ENCODE measurements at places on chromosomes 2 and 18.

DNA sequence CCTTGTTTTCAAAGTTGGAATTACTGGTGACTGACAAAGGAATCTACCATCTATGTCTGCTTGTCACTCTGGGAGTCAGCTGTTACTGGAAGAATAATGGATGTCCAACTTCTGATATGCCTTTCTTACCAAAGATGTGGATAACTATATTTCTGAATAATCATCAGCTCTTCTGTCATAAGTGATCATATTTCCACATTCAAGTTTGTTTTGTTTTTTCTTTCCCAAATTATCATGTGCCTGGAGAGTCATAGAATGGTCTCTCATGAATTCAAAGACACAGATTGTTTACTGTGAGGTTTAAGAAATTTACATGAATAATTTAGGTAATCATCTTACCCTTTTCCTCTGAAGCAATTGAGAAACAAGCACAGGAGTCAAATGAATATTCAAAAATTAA lies 986.7 kb upstream of the CDH2 start:
- DNase-seq, result no peak

DNA sequence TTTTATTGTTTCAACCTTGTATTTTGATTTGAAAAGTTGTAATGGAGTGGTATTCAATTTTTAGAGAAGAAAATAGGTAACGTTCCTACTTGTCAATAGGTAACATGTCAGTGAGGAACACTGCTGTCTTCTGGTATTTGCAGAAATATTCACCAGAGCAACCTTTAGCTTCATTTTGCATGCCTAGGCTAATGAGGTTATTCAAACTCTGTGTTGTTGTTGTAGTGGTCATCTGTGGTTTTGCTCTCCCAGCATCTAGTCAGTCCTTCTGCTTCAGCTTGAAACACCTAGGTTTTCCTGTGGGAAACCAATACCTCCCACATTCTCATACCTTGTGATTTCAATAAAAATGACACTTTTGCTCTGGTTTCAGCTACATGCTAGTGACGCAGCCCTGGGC lies 98.4 kb downstream of the LYPD6 start:
- DNase-seq, result no peak

DNA sequence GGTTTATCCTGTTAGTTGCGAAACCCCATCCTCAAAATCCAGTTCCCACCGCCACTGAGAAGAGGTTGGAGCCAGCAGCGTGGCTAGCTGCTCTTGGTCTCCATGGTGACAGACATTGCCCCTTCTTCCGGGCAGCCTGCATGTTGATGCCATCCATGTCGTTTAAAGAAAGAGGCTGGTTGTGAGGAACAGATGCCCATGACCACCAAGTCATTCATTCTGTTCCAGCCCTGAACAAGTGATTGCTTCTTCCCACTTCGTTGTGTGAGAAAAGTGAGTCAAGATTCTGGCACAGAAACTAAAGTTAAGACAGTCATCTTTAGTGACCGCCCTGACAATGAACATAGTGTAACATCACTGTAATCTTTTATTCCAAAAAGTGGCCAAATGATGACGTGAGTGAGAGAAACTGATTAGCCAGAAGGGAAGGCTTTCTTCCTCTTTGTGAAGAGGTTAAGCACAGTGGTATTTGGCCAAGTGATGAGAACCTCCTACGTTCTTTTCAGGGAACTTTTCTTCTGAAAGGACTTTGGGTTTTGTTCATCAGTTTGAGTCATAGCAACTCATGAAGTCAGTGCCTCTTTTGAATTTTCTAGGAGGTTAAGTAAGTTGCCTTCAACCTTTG lies 272.5 kb downstream of the GALR1 start:
- no peak for DNase-seq

GRCh38 chr2:10253596-10254372 lies 48.9 kb upstream of the HPCAL1 start:
- no peak for DNase-seq

GRCh38 chr2:105237045-105237765 lies 4.3 kb upstream of the GPR45 start:
- no peak for DNase-seq

GRCh38 chr2:236352761-236353593 lies 88.8 kb upstream of the ASB18 start:
- no peak for DNase-seq

DNA sequence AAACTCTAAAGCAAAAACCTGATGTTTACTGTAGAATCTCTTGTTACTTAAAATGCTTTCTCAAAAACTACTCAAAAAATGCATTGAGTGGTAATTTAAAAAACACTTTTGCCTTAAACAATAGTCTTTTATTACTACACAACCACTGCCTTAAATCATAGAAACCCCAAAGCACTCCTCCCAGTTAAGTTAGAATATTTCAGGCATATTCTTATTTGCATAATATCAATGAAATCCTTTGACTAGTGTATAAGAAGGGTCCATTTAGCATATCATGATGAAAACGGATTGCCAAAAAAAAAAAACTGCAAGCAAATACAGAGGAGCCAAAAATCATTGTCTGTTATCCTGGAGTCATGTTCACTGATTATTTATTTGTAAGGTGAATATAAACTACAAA lies 119.2 kb downstream of the PTPRM start:
- no peak for DNase-seq

- DNase-seq, result no peak
These were observed 392.7 kb upstream of the SLC8A1 start for GRCh38 chr2:40844353-40845277.

DNA sequence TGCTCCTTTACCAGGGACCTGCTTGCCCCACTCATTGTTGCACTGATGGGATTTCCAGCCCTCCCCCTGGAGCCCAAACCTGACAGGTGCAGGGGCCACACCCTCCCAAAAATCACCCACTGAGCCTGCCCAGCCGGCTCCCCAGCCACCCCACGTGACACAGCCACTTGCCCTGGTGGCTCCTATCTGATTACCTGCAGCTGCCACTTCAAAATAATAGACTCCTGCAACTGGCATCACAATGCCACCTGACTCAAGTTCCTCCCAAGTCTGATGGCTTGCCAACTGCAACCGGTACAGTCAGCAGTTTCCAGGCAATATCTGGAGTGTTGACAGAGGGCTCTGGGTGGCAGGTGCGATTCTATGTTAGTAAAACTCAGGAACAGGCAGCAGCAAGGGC lies 66.2 kb downstream of the CRACDL start:
- DNase-seq, result no peak

- DNase-seq, result no peak
These were observed 488.7 kb downstream of the THSD7B start for GRCh38 chr2:137254052-137254451.

GRCh38 chr2:48444404-48444803 lies 85.5 kb upstream of the STON1 start:
- DNase-seq, result no peak

DNA sequence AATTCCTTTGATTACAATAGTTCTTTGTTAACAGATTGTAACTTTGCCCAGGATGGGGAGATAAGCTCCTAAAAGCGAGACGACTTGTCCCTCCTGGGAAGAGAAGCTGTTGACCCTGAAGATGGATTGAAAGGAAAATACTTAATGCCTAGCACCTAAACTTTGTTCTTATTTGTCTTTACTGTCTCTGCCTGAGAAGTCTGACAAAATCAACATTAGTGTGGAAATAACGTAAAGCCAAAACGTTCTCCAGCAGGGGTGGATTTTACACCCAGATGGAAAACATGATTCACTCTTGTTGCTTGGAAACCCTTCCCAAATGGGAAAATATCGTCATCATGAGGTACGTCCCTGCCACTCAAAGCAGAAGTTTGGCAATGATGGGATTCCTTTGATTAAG lies 450.1 kb downstream of the SLC4A3 start:
- DNase-seq, result no peak

DNA sequence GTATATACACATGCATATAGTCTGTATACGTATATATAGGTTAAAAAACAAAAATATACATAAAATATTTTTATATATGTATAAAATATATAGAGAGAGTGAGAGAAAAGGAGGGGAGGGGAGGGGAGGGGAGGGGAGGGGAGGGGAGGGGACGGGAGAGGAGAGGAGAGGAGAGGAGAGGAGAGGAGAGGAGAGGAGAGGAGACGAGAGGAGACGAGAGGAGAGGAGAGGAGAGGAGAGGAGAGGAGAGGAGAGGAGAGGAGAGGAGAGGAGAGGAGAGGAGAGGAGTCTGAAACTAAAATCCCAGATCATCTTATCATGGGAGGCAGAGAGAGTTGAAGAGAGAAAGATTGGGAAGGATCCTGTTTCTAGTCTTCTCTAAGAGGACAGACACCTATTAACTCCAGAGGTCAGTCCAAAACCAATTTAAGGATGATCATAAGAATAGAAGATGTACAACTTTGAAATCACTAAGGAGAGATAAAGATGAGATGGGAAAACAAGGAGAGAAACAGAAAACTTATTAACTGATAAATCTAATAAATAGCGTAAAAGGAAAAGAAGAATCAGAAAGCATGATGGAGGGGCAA lies 195.4 kb downstream of the SRBD1 start:
- DNase-seq, result no peak

GRCh38 chr2:37153224-37153623 lies 3.6 kb downstream of the EIF2AK2 start:
- DNase-seq, result no peak

GRCh38 chr2:217836901-217837491 lies 165.8 kb downstream of the TNS1 start:
- DNase-seq, result peak; percentile 34

GRCh38 chr2:216319771-216320170 lies 52.5 kb downstream of the MARCHF4 start:
- DNase-seq, result no peak

DNA sequence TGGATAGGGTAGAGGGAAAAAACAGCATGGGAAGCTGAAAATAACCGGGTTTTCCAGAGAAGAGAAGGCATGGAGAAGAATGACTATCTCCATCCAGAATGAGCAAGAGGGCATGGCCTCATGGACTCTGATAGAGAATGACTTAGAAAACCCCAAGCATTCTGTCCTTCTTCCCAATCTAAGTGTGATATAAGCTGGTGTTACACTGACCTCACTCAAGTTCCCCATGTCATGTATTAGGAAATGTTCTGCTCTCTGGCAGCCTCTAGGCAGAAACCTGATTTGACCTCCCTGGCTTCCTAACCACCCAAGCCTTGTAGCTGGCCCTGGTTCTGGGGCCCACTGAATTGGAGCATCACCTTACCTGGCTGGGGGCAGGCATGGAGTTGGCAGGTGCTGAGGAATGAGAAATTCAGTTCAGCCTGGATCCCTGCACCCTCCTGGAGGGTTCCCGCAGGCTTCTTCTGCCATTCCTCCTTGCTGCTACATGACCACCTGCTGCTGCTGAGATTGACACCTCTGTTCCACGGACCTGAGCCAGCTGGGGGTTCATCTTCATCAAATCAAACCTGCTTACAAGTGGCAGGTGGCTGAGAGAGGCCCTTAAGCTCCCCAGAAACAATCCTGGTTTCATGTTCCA lies 5.2 kb upstream of the SIGLEC15 start:
- DNase-seq, result no peak

DNA sequence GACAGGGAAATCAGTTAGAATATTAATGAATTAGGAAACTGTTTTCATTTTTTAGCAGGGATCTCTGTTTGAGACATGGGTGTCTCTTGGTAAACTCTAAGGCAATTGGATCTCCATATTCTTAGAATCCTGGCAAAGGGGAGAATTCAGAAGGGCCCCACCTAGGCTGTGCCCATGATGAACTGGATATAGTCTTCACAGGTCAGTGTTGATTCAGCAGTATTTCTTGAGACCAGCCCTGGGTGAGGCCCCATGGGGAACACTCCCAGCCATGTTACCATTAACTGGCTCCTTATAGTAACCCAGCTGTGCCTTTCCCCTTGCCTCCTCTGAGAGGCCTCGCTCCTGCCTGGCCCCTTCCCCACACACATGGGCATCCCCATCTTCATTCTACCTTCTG lies 76.7 kb downstream of the TCF7L1 start:
- DNase-seq, result no peak

GRCh38 chr2:152761214-152761613 lies 42.8 kb downstream of the ARL6IP6 start:
- no peak for DNase-seq

GRCh38 chr2:49754381-49754780 lies 600.1 kb upstream of the FSHR start:
- DNase-seq, result no peak

DNA sequence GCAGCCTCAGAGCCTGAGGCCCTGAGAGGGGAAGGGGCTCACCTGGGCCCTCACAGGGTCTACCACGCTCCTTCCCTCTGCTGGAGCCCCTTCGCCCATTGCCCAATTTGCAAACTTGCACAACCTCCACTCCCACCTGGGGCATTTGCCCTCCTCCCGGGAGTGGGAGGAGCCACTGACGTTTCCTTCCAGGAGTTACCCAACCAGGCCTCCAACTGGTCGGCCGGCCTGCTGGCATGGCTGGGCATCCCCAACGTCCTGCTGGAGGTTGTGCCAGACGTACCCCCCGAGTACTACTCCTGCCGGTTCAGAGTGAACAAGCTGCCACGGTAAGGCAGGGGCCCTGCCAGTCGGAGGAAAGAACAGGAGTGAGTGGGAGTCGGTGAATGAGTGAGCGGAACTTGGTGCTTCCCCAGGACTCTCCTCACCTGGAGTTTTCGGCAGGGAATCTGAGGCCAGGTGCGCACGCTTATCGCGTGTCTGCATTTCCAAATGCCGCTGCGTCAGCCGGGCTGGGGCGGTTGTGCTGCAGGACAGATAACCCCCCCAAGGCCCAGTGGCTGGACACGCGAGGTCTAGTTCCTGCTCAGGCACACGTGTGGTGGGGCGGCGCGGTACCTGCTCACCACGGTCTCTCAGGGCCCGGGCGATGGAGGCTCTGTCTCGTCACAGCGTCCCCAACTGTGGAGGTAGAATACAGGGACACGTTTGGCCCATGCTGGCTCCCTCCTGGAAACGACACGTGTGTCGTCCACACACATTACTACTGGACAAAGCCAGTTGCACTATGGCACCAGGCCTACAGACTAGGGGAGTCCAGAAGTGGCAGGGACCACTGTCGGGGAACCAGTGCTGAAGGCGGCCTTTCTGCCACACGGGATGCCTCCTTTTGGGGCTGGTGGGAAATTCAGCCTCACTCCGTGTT lies 11.7 kb downstream of the ANO7 start:
- DNase-seq, result no peak

DNA sequence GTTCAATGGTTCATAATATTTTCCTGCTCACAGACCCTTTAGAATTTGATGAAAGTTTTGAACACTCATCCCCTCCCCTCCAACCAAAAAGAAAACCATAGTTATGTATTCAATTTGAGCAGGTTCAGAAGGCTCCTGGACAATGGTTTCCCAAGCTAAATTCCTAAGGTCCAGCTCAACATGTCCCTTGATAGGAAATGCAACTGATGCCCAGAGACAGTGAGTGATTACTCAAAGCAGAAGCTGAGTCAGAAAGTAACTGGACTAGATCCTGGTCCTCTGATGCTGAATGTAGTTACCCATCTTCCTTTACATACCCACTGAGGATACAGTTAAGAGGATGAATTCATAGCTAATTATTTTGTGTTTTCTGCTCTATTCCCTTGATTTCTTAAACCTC lies 218.9 kb upstream of the NCKAP5 start:
- no peak for DNase-seq

- no peak for DNase-seq
These were observed 1530.7 kb downstream of the LRP1B start for GRCh38 chr2:140600116-140600515.

GRCh38 chr18:51953521-51953920 lies 386.5 kb upstream of the DCC start:
- no peak for DNase-seq
